ENCODE measurements at places on chromosomes 2 and 18.
A peak's percentile ranks its signal among the peaks of the same experiment; 100 is the strongest.

DNA sequence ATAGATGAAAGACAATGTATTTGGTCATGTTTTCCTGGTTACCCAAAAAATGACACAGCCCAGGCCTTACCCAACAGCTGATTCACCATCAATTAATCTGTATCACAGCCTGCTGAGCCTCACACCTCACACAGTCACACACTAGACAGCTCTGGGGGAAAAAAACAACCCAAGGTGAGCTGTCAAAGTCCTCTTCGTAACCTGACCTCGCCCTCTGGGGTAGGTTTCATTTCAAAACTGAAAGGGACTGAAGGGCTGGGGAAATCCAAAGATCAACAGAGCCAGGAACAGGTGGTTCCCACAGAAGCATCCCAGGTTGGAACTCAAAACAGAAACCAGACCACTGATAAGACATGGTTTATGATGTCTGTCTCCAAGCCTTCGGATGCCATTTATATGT is 18.2 kb upstream of the PCBP1 start:
- DNase-seq, result peak; percentile 84

DNA sequence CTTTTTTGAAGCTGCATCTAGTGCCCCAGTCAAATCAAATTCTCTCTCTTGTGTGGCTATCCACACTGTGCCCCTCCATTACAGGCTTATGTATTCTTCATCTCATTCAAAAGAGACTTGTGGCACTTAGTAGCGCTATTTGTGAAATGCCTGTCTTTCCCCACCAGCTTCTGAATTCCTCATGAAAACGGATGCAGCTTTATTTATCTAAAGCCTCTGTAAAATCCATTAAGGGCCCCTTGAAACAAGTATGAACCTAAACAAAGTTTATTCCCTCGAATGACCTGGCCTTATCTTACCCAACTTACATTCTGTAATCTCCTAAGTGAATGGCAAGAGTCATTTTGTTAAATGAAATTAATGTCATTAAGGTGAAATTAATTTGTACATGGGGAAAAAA is 417.4 kb upstream of the PIK3C3 start:
- no peak for DNase-seq

- no peak for DNase-seq
Observed at GRCh38 chr2:211361383-211361782, 805.0 kb downstream of the CPS1 start.

GRCh38 chr2:204885747-204886146 is 340.5 kb downstream of the PARD3B start:
- DNase-seq, result no peak

GRCh38 chr2:3073041-3073595 is 304.5 kb downstream of the EIPR1 start:
- no peak for DNase-seq

DNA sequence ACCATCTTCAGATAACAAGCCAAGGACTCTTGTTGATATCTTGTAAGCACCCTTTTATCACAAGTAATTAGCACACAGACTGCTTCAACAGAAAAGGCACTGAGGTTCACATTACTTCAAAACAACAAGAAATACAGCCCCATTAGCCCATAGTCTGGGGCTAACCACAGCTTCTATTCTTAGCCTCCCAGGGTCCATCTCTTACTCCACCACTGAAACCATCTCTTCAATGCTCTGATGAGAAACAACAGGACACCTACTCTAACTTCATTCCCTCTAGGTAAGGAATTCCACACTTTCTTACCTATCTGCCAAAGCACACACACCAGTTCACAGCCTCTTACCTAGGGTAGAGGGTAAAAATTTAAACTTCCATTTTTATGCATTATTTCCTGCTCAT is 26.4 kb upstream of the CYTIP start:
- DNase-seq, result no peak

- no peak for DNase-seq
Observed at GRCh38 chr18:48799724-48800315, 150.9 kb downstream of the SMAD7 start.

DNA sequence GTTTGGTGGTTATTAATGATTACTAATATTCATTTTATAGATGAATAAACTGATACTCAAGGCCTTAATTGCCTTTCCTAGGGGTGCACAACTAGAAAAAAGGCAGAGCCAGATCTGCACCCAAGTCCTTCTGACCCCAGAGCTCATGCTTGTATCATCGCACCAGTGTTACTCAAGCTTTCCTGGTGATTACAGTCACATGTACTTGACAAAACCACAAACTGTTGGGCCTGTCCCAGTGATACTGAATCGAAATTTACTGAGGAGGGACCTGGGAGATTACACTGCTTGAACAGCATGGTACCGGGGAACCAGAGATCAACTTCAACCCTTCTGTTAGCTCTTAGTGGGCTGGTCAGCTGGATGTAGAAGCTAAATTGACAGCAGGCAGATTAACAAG is 33.7 kb downstream of the FASTKD2 start:
- DNase-seq, result no peak

DNA sequence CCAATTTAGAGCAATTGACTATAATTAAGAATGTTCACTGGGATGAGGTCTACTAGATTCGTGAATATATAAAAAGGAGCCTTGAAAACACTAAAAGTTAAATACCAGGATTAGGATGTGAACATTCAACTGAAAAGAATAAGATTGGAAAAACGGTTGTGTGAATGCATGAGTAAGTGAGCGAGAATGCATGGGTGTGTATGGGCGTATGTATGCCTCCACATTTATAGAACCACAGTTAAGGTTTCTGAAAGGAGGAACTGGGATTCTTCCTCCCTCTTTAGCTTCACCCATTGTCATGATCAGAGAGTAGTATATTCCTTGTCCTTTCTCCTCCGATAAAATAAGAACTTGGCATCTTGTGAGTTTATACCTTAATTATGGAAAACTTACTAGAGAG is 151.1 kb upstream of the UBE2E3 start:
- DNase-seq, result no peak

DNA sequence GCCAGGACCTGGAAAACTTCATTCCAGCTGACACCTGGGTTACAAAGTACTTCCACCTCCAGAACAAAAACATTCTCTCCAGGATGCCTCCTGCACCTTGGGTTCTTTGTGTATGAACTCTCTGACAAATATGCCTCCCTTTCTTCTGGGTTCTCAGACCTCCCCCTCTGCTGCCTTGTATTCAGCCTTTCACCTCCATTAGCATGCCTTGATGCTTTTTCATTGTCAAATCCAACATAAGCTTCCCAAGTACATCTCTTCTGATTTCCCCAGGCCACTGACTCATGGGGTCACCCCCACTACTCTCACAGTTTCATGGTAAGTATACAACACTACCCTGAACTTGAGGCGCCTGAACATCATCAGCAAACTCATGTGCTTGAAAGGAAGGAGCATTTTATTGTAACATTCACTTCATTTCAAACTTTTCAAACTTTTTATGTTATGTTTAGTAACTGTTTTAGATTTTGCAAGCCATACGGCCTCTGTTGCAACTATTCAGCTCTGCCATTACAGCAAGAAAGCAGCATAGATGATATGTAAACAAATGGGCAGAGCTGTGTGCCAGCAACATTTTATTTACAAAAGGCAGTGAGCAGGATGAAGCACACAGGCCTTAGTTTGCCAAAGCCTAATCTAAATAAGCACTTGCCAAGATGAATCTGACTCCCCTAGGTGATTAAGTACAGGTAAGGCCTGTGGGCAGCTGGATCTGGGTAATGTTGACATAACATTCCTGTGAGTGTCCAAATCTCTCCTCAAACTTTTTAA is 32.5 kb upstream of the MRPS9 start:
- no peak for DNase-seq

DNA sequence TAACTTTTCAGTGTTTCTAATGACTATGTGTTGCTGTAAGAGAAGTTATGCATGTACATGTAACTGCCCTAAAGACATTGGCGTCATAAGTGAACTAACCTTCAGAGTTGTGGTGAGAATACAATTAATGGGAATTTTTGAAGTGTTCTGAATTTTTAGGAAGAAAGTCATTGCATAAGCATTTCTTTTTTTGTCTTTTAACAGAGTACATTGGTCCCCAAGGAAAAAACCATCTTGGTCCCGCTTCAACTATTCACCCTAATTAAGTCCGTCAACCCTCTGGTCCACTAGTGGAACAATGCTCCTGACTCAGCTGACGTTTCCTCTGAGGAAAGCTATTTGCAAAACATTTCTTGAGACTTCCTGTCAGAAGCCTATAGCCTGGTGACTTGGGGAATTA is 41.1 kb upstream of the VIT start:
- no peak for DNase-seq

DNA sequence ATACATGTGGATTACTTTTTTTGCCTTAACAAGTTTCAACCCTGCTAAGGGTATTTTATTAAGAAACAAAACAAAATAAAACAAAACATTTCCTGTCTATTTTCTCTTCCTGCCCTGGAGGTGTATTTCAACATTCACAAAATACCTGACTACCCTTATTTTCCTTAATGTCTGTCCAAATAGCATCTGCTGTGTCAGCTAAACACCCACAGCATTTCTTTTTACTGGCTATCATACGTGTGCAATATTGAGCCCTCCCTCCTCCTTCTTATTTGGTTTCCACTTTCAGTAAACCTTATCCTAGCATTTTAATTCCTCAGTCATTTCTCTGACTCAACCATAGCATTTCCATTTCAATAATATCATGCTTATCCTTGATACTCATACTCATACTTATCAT is 1420.0 kb upstream of the ZEB2 start:
- no peak for DNase-seq

- no peak for DNase-seq
Observed at GRCh38 chr2:145076085-145076484, 556.2 kb upstream of the ZEB2 start.

- no peak for DNase-seq
Observed at GRCh38 chr2:113075030-113075429, 7.3 kb downstream of the IL1F10 start.

DNA sequence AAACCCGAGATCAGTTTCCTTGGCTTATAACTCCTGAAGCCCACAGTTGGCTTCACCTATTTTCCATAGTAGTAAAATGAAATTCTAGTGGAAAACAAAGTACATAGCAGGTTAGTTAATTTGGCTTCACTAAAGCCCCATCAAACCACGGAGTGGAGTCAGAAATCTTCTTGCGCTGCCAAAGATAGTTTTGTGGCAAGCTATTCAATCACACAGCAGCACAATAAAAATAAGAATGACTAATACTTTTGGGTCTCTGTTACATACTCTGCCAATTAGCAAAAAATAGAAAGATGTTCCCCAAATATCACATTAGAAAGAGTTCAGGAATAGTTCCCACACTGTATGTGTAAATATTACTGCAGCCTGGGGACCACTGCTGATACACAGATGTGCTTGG is 175.2 kb upstream of the NOL4 start:
- no peak for DNase-seq

- no peak for DNase-seq
Observed at GRCh38 chr18:80231616-80232015, 15.7 kb downstream of the PARD6G start.

DNA sequence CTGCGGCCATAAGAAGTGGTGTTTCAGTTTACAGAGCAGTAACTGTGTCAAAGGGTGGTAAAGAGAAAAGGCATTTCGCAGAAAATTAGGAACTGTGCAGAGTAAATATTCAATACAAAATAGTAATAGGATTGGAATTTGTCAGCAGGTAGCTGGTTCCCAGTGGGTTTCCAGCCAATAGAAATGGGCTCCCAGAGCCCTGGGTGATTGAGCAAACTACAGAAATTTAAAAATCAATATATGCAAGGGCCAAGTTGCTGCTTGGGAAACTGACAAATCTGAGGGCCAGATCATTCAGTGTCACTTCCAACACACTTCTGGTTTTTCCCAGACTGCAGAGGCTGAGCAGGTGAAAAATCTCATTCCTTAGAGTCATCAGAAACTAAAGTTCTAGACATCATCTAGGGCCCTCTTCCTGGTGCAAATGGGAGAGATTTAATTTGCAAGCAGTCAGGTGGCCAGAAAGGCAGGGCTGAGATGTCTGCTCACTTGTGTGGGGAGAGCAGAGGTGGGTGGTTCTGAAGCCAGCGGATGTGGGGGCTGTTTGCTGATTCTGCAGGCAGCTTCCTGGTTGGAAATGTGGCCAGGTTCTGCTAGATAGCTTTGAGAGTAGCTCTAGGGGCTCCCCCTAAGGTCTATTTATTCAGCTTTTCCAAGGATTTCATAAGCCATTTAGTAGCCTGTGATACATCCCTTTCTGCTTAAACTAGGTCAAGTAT is 182.4 kb downstream of the NCK2 start:
- DNase-seq, result no peak

DNA sequence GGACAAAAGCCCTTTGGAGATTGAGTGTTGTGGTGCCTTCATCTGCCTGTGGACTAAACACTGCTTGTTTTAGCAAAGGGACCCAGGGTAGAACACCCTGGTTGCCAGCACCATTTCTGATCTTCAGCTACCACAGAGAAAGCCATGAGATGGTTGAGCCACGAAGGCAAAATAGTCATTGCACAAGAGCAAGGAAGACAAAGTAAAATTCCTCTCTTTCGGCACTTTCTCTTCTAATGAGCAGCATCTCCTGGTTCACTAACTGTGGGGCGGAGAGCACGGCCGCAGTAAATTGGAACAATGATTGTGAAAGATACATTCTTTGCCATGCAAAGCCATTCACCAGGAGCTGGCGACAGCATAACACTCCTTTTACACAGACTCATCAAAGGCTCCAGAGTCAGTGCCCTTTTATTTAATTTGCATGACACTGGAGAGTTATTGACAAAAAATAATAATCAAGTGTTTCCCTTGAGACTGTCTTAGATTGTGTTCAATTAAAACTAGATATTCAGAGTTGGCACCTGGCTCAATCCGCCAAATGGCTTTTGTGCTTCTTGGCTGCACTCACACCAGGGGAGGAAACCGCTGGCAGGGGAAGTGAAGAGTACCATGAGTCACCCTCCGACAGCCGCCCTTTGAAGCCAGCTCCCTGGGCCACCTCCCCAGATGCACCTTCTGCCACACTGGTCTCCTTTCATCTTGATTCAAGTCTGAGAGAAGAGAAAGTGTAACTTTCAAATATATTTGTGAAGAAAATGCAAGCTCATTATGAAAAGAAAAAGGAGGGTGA is 100.5 kb upstream of the MEIS1 start:
- no peak for DNase-seq

DNA sequence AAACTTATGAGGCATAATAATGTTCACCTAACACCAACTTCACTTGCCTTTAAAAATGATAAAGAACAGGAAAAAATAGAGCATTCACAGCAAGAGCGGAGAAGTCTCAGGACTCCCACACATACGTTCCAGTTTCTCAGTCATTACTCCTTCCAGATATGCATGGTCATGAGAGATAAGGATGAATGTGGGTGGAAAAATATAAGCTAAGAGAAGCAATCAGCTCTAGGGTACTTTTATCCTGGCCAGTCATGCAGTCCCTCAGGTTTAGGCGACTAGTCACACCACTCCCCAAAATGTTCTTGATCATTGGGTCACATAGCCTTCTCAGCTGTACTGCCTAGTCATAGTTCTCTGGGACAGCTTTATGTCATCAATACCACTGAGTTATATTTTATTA is 29.2 kb upstream of the CCDC178 start:
- no peak for DNase-seq

DNA sequence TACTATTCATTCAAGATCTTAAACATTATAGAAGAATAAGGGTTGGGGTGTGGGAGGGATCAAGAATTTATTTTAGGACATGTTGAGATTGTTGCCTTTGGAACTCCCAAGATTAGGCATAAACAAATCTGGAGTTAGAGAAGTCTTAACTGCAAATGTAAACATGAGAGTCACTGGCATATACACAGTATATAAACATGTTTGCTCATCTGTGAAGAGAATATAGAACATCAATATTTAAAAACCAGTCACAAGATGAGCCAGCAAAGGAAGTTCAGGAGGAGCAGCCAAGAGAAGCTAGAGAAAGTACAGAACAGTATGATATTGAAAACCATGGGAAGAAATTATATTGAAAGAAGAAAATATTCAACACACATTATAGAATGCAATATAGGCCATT is 638.6 kb upstream of the SLC39A10 start:
- no peak for DNase-seq

Data from stimulated activated effector memory CD8-positive, alpha-beta T cell treated with anti-CD3 and anti-CD28 coated beads, Interleukin-12 subunit alpha, Interleukin-12 subunit beta, amount 100 ng/mL, for 72 hours (primary cell).